GM10248 (cell line): ENCODE measurements at places on chromosomes 7 and 10.

GRCh38 chr10:28594406-28594805, 61.5 kb downstream of the WAC start:
- no peak for DNase-seq

DNA sequence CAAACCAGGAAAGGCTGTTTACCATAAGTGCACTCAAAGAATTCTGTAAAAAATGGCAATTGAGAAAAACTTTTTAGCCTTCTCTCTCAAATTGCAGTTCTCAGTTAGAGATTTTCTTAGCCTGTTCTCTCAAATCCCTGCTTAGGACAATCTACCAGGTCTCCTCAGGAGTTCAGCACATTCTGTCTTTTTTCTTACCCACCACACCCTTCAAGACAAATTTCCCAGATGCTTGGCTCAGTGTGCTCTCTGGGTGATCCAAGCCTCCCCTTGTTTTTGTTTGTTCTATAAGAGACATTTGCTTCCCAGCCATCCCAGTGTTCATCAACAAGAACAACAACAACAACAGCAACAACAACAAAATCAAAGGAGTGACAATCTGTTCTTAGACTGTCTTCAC, 87.3 kb downstream of the MACC1 start:
- DNase-seq: no peak

- no peak for DNase-seq
Measured at GRCh38 chr10:77027141-77027540, 610.5 kb downstream of the KCNMA1 start.

DNA sequence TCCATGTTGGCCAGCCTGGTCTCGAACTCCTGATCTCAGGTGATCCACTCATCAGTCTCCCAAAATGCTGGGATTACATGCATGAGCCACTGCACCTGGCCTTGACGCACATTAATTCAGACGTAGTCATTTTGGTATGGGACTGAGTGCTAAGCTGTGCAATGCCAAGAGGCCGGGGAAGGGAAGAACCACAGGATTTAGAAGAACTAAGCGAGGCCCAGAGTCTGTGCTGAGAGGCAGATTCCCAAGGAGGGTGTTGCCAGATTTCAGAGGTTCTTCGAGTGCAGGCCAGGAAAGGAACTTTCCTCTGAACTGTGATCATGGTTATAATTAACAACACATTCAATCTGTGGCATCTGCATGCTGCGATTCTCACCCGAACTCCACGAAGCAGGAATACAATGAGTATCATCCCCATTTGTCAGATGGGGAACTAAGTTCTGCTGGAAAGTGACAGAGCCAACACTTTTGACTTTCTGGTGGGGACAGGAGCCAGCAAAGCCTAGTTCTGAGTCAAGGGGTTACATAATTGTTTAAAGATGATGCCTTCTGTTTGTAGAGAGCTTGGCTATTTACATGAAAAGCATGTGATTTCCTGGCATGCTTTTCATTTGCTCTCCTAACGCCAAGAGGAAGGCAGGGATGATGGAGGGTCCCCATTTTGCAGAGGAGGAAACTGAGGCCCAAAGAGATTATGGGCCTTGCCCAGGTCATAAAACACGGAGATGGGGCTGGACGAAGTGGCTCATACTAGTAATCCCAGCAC, 6.2 kb upstream of the ZAN start:
- no peak for DNase-seq

- DNase-seq: no peak
Measured at GRCh38 chr7:156061689-156062255, 249.5 kb upstream of the SHH start.
